ENCODE measurements at places on chromosomes 12 and 14. TPM values are rescaled to one million over a fixed set of nuclear protein-coding genes. Genes with fewer than 3 reads are reported as not detected.

The SRGAP1 gene
- 3.7 TPM for total RNA-seq

The MRPS35 gene
- total RNA-seq, result 67.3 TPM

The IFI27 gene
- total RNA-seq, result 0.51 TPM

The CATSPERB gene
- not detected for total RNA-seq

The APOF gene
- total RNA-seq, result not detected

The RPAP3 gene
- 23.8 TPM for total RNA-seq

The TPPP2 gene
- not detected for total RNA-seq

The AMN gene
- not detected for total RNA-seq

The CEP290 gene
- total RNA-seq, result 19.8 TPM

The DENND5B gene
- total RNA-seq, result 9.0 TPM

The ACOT4 gene
- 0.69 TPM for total RNA-seq

The PLEK2 gene
- total RNA-seq, result 0.64 TPM

The ENDOU gene
- total RNA-seq, result 0.51 TPM

The TBC1D30 gene
- total RNA-seq, result 0.06 TPM

The KLHL33 gene
- total RNA-seq, result not detected

The PPP1CC gene
- total RNA-seq, result 147 TPM

The KRT81 gene
- total RNA-seq, result 0.11 TPM

The SELPLG gene
- total RNA-seq, result 2.1 TPM

The RDH12 gene
- total RNA-seq, result not detected

The PLCZ1 gene
- not detected for total RNA-seq

The KRT85 gene
- not detected for total RNA-seq

The CMTM5 gene
- not detected for total RNA-seq

The ATG2B gene
- 12.4 TPM for total RNA-seq

The CLEC9A gene
- not detected for total RNA-seq

The KCNC2 gene
- total RNA-seq, result not detected

The KLRB1 gene
- not detected for total RNA-seq

The PRB2 gene
- total RNA-seq, result not detected

The PTPRR gene
- 0.19 TPM for total RNA-seq

The TAS2R7 gene
- 0.32 TPM for total RNA-seq

The TAS2R20 gene
- 0.75 TPM for total RNA-seq

The WDHD1 gene
- 26.4 TPM for total RNA-seq

The MYF5 gene
- total RNA-seq, result 957 TPM

The PPM1H gene
- total RNA-seq, result 1.6 TPM

The TEX52 gene
- not detected for total RNA-seq

The SERPINA6 gene
- not detected for total RNA-seq

The GRIP1 gene
- total RNA-seq, result not detected

The PIK3C2G gene
- not detected for total RNA-seq

The ADSS1 gene
- total RNA-seq, result 2.5 TPM

The WNT1 gene
- not detected for total RNA-seq

The PFDN5 gene
- total RNA-seq, result 254 TPM
